Ascending aorta (tissue), 2 donors: ENCODE measurements at places on chromosomes 4 and X.

GRCh38 chr4:140523370-140523856 is 555 bp upstream of the ELMOD2 start:
- DNase-seq = no peak

DNA sequence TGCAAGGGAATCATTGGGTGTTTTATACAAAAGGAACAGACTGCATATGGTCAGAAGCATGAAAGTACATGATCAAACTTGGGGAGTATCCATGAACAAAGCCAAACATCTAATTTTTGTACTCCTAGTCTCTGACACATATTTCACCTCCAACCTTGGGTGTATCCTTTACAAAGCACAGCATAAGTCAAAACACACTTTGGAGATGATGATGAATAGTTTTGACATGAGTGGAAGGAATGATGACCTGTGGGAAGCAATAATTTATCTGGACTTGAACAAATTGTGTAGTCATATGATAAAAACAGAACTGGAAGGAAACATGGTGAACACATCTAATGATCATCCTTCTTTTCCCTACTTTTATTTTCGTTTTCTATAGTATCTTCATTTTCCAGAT is 108.7 kb upstream of the PLS3 start:
- no peak for DNase-seq

GRCh38 chrX:16185725-16186136 is 18.4 kb downstream of the MAGEB17 start:
- no peak for DNase-seq

GRCh38 chr4:74628852-74629620 is 165.3 kb downstream of the BTC start:
- no peak for DNase-seq

DNA sequence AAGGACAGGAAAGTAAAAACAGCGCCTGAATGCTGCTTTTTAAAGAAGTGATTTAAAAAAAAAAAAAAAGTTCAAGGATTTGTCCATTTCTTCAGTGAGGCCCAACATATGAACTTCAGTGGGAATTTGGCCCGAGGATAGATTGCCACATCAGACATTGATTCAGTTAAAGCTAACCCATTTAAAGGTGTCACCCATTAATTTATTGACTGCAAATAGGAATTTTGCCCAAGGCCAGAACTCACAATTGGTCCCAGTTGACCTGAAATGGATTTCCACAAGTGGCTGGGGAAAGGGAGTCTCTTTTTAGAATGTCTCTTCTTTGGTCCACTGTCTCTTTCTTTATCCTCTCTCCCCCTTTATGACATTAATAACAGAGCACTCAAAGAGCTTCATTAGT is 86.5 kb upstream of the RPL34 start:
- no peak for DNase-seq

- DNase-seq = no peak
Observed at GRCh38 chr4:36260731-36261130, 16.4 kb upstream of the ARAP2 start.

DNA sequence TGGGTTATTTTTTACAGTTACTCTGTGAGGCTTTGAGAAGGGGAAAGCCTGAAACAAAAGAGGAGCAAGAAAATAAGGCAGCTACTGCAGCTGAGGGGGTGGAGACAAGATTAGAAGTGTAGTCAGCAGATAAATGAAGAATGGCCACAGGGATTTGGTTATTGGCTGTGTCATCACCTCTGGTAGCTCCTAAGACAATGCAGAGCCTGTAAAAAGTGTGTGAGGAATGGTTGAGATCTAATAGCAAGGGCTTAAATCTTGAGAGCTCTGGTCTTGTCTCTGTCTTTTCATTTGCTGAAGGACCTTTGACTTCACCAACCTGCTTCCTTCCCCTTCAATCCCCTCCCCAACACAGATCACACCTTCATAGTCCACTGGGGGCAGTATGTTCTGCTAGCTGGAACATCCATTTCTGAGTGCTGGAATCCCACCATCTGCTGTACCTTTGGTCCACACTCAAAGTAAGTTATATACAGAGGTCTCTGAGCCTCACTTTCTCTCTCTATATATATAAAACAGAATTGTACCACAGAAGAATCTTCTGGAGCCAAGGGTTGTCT is 213.7 kb upstream of the ZIC3 start:
- DNase-seq = no peak

DNA sequence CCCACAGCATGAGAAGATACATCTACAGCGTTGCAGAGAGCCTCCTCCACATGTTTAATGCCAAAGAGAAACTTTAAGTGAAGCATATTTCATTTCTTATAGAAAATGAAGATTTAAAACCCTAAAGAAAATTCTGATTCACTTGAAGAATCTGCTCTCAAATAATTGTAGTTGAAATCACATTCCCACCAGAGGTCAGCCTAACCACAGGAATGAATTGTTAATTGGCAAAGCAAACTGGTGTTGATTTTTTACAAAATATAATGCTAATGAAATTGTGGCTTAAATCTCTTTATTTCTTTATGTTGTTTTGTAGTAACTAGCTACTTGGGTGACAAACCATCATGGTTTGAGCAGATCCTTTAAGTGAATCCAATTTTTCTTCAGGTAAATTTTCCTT is 31.1 kb upstream of the WDR17 start:
- DNase-seq = no peak

- DNase-seq = no peak
Observed at GRCh38 chr4:156634612-156635011, 337.0 kb downstream of the PDGFC start.

DNA sequence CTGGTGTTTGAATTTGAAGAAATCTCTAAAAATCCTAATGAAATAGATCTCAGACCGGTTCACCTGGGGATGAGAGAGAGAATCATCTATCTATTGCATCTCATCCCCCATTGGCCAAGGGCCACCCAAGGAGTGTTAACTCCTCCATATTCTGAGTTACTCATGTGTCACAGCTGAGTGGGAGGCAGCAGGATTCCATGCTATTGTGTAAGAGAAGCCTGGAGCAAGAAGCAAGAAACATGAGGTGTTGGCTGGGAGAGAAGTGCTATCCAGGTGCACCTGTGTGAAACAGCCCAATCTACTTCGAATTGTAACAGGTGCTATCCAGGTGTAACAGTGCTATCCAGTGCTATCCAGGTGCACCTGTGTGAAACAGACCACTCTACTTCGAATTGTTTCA is 150.3 kb upstream of the MAOA start:
- DNase-seq = no peak

- no peak for DNase-seq
Observed at GRCh38 chr4:121330180-121330665, 50.6 kb downstream of the QRFPR start.

DNA sequence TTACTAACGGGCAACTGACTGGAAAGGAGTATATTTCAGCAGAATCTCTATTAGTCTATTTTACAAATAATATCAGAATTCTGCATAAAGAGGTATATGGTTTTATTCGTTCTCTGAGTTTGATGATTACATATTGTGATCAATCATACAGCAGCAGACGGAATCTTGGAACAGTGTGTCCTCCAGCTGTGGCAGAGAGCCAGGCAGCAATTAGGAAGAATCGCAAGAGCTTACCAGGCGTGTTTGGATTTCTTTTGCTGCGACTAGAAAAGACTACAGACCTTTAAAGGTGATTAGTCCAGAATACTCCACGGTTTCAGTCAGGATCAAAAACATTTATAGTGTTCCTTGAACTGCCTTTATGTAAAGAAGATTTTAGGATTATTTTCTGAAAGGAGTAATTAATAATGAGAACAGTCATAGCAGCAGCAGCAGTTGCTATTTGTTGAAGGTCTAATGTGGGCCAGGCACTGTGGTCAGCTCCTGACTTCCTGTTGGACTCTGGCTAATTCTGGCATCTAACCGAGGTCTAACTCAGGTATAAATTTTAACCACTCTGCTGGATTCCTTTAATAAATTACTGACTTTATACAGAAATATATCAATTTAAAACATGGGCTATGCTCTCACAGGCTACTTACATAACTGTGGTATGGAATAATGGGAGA is 225.3 kb upstream of the CXorf66 start:
- DNase-seq = no peak
